ENCODE measurements at places on chromosomes 4 and X.

- no peak for DNase-seq
Observed at GRCh38 chr4:85676850-85677590, 202.1 kb downstream of the ARHGAP24 start.

GRCh38 chr4:76666944-76667532 is 230.9 kb downstream of the SOWAHB start:
- DNase-seq = no peak

GRCh38 chr4:146029147-146029546 is 90.5 kb upstream of the ZNF827 start:
- DNase-seq = no peak

DNA sequence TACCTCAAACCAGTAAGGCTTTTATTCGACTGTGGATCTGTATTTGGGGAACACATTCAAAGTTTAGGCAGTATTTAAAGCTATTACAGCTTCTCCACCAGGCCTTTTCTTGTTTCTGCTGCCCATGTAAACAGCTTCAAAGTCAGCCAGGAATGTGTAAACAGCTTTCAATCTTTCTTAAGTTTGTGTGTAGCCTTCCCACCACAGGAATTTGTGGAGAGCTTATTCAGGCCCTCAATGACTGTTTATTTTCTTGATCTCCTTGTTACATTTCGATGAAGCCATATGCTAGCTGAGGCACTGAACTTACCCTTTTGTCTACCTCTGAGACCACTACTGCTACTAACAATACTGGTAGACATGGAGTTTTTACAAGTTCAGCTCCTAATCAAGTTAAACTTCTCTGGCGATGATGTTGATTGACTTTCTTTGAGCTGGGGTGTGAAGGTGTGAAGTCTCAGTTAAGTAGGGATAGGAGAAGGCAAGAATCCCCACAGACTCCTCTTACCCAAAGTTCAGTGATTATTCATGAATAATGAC is 72.6 kb downstream of the NWD2 start:
- DNase-seq = no peak

- DNase-seq = no peak
Observed at GRCh38 chrX:77733342-77733741, 52.7 kb downstream of the ATRX start.

GRCh38 chrX:37383313-37383712 is 34.1 kb downstream of the PRRG1 start:
- DNase-seq = no peak

- DNase-seq = no peak
Observed at GRCh38 chr4:124833831-124834505, 121.4 kb upstream of the ANKRD50 start.

- no peak for DNase-seq
Observed at GRCh38 chr4:144357975-144358374, 217.5 kb upstream of the GYPA start.
